ENCODE measurements at places on chromosomes 5 and 9. TPM values are rescaled to one million over a fixed set of nuclear protein-coding genes. Genes with fewer than 3 reads are reported as not detected.

Gene GFPT2
- total RNA-seq, result 0.39 TPM

Gene ZNF79
- total RNA-seq, result 16.1 TPM

Gene NSD1
- 114 TPM for total RNA-seq

Gene ZNF462
- 0.76 TPM for total RNA-seq

Gene CCDC152
- 13.5 TPM for total RNA-seq

Gene AGXT2
- total RNA-seq, result not detected

Gene GABRA6
- total RNA-seq, result not detected

Gene GMCL2
- not detected for total RNA-seq

DNA sequence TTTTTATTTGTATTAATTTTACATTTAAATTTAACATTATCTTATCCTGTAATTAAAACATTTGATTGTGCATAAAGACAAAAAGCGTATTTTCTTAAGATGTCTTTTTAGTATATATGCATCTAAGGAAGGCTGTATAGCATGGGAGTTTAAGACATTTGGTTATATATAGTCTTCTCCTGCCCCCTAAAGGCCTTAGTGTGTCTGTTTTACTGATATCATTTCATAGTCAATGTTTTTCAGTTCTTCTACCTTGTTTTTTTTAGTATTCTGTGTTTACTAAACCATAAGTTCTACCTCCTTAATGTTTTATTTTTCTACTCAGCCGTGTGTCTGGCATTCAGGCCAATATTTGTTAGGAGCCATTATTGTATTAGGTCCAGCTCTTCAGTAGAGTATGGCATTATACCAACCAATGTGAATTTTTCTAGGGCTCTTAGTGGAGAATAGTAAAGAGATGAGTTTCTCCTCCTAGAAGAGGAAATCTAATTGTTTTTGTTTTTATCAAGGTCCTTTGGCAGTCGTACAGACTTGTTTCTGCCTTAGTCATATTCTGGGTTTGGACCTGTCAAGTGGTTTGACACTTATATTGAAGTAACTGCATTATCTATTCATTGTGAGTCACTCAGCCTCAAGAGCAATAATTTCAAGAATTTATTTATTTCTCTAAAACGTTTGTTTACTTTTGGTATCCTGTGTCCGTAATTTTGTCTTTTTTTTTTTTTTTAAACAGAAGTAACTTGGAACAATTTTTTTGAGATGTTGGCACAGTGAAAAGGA, 74.8 kb downstream of the SLF1 start:
- no peak for DNase-seq

GRCh38 chr5:96657068-96657467, 5.1 kb upstream of the CAST start:
- DNase-seq, result peak; percentile 67

- no peak for DNase-seq
Measured at GRCh38 chr9:79432485-79432884, 139.3 kb upstream of the TLE4 start.

DNA sequence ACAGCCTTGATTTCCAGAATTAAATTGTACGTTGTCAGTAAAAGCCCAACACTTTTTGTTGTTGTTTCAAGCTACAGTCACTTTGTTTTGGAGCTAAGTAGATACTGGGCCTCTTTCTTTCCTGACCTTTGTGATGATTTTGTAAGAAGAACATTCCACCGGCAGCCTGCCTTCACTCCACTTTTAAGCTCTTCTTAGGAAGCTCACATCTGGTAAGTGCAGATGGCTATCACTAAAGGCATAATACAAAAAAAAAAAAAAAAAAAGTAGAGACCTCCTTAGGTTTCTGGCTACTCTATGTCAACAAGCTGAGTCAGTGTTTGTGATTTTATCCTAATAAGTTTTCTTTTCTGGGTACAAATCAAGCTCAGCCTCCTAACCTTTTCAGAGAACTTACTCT, 1922.1 kb upstream of the WWC1 start:
- no peak for DNase-seq

DNA sequence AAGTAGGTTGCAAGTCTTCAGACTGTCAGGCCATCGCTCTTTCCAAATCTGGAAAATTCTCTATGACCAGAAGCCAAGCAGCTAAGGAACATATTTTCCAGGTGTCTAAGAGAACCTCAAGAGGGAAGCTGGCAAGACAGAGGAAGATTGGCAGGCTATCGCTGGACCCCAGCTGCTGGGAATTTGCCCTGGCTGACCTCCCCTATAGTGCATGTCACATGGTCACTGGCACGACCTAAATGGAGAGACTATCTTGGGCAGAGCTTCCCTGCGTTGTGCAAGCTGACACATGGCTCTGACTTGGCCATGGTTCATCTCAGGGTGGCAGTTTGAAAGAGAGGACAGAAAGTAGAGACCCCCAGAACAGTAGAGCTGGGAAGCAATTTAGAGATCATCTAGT, 104.9 kb upstream of the ZNF618 start:
- no peak for DNase-seq

DNA sequence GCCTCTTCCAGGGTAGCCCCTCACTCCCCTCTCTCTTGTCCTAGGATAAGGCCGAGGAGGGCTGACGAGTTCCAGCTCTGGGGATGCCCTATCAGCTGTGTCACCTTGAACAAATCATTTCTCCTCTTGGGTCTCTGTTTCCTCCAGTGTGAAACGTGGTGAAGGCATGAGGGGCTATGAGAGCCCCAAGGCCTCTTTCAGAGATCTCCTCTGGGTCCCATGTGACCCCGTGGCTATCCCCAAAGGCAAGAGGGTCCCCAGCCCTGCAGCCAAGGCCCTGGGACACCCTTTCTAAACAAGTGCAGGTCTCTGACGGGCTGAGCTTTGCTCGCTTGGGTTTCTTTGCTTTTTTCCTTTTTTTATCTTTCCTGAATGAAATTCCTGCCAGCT, 25.5 kb upstream of the SPTLC1 start:
- no peak for DNase-seq

GRCh38 chr5:157180374-157181264, at the start of gene ITK:
TSS of gene ITK (plus strand) at chr5:157180840. CDS start at chr5:157180978, 138 bp downstream.
- peak; percentile 48 for DNase-seq

DNA sequence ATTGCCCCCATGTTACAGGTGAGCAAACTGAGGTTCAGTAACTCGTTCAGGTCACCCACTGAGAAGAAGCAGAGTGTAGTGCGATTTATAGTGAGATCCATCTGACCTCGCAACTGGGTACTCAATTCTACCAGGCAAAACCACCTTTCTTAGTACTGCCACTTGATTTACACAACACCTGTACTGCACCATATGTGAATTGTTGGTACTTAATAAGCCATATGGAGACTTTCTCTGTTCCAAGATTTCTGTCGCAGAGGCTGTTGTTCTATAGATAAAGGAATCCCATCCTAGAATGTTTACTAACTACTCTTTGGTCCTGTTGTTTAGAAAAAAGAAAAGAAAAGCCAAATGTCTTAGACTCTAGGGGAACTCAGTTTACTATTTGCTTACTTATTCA, 287.5 kb downstream of the KCTD16 start:
- DNase-seq, result no peak

- DNase-seq, result no peak
Measured at GRCh38 chr9:119559056-119559455, 189.8 kb upstream of the BRINP1 start.

- no peak for DNase-seq
Measured at GRCh38 chr5:120372899-120373298, 91.2 kb upstream of the PRR16 start.

All from activated T-cell treated with anti-CD3 and anti-CD28 coated beads, Interleukin-2, amount 50 U/mL, for 72 hours (primary cell).